ENCODE measurements at places on chromosomes 4 and X.
A peak's percentile ranks its signal among the peaks of the same experiment; 100 is the strongest.

DNA sequence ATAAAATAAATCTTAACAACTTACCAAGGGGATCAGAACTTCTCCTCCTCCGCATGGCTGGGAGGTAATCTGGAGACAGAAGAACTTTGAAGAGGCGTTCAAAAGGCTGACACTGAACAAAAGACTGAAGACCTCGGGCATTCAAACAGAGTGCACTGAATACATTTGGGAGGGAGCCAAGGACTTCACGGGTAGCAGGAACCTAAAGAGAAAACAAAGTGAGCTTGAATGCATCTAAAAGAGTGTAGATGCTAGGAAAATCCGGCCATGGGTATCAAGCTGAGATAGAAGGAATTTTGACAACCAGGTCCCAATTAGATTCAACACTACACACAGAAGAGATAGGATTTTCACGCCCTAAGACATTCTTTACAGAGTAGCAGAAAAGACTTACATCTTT, 69.6 kb downstream of the HUWE1 start:
- no peak for DNase-seq

DNA sequence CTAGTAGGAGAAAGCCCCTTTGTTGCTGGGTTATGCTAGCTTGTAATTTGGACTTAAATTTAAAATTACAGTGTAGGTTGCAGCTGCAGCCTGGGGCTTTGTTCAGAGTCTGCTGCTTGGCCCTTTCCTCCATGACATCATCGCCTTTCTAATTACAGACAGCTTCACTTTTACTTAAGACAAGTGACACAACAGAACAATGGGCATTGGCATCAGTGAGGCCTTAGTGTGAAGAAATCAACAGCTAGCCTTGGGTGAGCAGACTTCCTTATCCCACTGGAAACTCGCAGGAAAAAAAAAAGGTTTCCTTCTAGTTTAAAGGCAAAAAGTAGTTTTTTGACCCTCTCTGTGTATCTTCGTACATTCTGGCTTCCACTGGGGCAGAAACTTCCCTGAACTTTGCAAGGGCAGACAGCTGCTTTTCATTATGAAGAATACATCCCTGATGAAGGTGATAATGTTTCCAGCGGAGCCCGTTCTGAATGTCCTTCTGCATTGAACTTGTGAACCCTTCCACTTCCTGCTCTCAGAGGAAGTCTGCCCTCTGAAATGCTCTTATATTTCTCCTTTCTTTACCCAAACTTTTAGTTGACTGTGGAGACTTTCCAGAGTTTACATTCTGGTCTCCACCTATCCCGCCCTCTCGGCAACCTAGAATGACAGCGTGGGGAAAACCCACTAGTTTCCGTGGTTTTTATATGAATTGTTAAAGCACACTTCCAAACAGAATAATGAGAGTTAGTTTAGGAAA, 123.2 kb upstream of the FAM9C start:
- no peak for DNase-seq

DNA sequence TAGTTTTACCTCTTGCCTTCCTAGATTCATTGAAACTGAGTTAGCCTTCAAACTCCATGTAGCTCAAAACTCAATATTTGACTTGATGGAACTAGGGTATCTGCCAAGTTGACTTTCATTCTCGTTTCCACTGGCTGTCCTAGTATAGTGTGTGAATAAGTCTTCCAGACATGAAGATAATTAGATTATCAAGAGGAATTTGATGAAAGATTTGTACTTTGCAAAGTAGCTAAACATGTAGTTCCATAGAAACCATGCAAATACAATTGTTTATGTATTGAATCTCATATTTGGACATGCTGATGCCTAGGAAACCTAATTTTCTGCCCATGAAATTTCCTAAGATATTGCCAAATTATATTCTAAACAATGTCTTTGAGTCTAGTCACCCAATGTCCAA, 297.5 kb downstream of the ARHGAP24 start:
- no peak for DNase-seq

DNA sequence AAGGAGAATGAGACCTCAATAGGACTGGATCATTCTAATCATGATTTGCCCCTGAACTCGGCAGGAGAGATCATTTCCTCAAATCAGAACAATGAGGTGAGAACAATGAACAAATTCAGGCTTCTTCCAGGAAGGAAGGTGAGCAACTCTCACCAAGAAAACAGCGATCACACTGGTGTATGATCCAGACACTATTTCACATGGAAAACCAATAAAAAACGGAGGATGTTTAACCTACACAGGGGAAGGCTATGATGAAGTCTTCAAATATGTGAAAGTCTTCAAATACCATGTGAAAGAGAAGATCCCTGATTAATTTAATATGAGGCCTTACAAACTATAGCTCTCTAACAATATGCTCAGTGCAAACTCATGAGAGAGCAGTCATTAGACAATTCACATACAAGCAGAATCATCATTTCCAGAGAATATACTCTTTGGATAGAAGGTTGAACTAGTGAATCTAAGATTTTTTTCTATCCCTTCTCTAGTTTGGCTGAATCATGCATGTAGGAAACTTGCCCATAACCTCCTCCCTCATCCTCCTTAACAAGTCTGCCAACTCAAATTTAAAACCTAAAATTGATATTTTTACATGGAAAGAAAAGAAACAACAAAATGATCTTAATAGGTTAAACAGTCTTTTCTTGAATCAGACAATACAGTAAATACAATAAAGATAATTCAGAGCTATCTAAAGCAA, 122.5 kb downstream of the ADAMTS3 start:
- no peak for DNase-seq

DNA sequence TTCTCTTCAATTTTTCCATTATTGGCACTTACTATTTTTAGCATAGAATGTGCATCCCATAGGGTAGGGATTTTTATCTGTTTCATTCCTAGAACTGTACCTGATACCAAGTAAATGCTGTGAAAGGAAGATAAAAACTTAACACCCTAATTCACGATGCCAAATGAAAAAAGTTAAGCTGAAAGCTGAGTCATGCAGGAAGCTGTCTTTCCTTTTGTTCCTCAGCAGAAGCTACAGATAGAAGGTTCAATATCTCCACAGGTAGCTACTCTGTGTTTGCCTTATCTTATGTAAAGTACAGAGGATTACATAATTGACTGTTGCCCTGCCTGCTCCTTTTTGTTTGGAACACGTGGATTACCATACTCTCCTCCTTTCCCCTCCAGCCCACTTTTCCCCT, 77.0 kb downstream of the LRP2BP start:
- no peak for DNase-seq

GRCh38 chr4:54495091-54495490, 162.7 kb upstream of the KIT start:
- no peak for DNase-seq

DNA sequence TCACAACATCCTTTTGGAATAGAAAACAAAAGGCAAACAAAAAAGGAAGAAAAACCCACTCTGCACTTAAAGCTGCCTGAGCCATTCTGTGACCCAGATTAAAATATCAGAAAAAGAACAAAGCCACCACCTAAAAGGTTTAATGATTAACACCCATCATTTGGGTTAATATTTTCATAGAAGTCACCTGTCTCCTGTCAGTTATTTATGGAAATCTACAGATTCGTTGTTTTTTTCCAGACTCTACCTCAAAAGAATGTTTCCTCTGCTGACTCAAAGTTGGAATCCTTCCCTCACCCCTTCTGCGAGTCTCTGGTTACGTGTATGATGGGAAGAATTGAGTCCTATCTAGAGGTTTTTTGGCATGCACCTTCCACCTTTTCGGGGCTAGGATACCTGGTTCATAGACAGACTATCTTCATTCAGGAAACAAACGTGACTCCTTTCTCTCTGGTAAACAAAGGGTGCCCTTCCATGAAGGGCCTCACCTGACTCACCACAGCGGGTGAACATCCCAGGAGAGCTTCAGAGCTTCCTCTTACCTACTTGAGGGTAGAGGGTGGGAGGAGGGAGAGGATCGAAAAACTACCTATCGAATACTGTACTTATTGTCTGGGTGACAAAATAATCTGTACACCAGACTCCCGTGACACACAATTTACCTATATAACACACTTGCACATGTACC, 19.6 kb upstream of the CA5B start:
- no peak for DNase-seq

DNA sequence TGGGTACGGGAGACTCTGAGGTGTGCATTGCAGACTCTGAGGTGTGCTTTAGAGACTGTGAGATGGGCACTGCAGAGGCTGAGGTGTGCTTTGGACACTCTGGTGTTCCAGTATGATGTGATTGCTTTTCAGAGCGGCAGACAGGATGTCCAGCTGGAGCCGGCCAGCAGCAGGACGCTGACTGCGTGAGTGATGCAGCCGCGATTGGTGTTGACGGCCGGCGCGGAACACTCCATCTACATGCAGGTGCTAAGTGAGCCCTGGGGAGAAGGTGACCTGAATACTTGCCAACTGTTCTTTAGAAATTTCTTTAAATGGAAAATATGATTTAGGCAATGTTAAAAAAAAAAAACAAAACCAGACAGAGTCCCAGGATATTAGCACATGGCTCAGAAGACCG, 103.1 kb upstream of the PPP2R3B start:
- no peak for DNase-seq

GRCh38 chrX:21374994-21375707, 933 bp downstream of the CNKSR2 start:
- no peak for DNase-seq

DNA sequence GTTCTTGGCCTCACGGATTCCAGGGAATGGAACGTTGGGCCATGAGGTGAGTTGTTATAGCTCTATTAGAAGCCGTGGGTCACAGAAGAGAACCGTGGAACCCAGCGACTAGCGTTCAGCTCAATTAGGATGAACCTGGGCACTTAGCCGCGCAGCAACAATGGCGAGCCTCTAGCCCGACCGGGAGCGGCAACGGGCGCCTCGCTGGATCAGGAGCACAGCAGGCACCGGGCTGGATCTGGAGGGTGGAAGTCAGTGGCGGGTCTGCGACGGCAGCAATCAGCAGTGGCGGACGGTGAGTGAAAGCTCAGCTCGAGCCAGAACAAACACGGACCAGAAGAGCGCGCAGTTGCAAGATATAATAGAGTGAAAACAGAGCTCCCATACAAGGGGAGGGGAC, 34.2 kb downstream of the AGA start:
- no peak for DNase-seq

DNA sequence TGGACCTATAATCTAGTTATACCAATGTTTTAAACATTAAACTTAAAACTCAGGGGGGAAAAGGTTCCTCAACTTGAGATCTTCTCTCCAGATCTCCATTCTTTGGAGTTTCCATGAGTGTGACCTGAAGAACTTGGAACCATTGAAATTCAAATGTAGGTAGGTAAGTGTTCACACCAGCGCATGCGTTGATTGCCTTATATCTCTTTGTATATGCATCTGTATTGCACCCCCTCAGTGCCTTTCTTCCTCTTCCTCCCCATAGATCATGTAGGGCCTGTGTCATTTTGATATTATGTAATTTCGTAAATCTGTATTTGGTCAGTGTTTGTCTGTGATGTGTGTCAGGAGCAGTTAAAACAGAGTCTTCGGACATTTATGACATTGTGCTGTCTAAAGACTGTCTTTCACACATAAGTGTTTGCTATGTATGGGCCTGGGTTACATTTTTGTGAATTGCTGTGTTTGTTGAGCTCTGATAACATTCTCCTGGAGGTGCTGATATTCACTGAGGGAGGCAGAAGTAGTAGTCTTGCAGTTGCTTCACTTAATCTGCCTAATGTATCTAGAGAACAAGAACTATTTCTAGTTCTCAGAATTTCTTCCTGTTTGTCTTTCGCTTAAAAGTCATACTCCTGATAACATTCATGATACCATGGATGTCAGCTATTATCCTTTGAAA, 126.3 kb downstream of the RAP1GDS1 start:
- no peak for DNase-seq

DNA sequence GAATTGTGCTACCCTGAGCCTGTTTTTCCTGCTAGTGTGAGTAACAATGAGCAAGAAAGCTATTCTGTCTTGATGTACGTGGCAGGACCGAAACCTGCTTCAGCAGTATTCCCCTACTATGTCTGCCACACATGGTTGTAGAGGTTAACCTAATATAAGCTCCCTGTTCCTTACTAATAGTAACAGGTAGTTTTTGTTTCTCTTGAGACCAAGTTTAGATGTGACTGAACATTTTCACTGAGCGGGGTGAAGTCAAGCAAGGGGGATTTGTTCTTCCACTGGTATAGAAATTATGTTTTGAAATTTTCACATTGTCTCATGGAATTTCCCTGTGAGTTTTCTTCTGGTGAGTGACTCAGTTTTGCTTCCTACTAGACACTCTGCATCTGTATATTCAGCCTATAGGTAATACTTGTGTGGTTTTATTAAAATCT, 37.3 kb downstream of the RRAGB start:
- no peak for DNase-seq

GRCh38 chr4:20805716-20806115, 105.5 kb downstream of the PACRGL start:
- no peak for DNase-seq

- no peak for DNase-seq
Measured at GRCh38 chr4:151951671-151952050, 190.9 kb upstream of the GATB start.

- DNase-seq, result no peak
Measured at GRCh38 chr4:4888695-4889094, 29.2 kb downstream of the MSX1 start.

DNA sequence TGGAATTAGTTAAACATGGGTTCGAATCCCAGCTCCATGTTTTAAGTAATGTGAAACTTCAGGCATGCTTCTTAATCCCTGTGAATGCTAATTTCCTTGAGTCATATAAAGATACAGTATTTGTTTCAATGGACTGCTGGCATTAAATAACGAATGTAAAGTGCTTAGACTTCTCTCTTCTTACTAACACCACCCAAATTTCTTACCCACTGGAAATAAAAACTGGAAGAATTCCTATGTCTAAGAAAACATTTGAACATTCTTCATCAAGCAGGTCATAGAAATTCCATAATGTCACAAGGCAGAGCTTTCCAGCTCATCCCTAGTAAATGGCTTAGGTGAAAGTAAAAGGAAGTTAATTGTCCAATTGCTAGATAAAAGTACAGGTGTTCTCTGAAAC, 172.5 kb downstream of the ANK2 start:
- no peak for DNase-seq

GRCh38 chrX:35858906-35859305, 60.6 kb upstream of the CFAP47 start:
- no peak for DNase-seq

- DNase-seq, result peak; percentile 26
Measured at GRCh38 chr4:8199594-8200301, 658 bp downstream of the SH3TC1 start.

- DNase-seq, result no peak
Measured at GRCh38 chrX:93264261-93265002, 408.9 kb downstream of the NAP1L3 start.

- DNase-seq, result no peak
Measured at GRCh38 chrX:138788771-138789170, 77.3 kb upstream of the FGF13 start.

DNA sequence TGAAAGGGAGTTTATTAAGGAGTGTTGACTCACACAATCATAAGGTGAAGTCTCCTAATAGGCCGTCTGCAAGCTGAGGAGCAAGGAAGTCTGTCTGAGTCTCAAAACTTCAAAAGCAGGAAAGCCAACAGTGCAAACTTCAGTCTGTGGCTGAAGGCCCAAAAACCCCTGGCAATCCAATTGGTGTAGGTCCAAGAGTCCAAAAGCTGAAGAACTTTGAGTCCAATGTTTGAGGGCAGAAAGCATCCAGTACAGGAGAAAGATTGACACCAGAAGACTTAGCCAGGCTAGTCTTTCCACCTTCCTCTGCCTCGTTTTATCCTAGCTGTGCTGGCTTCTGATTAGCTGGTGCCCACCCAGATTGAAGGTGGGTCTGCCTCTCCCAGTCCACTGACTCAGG, 535.2 kb downstream of the ARAP2 start:
- DNase-seq, result no peak
